ENCODE measurements at places on chromosomes 4 and X.

GRCh38 chrX:8773117-8773516 lies 28.1 kb downstream of the FAM9A start:
- H3K27ac ChIP-seq, result no peak overlapping the region
- no peak for DNase-seq
- no peaks in the 10 kb centered on the region for H3K36me3 ChIP-seq
- no peaks in the 10 kb centered on the region for H3K4me1 ChIP-seq
- H3K27me3 ChIP-seq, result no peaks in the 10 kb centered on the region

DNA sequence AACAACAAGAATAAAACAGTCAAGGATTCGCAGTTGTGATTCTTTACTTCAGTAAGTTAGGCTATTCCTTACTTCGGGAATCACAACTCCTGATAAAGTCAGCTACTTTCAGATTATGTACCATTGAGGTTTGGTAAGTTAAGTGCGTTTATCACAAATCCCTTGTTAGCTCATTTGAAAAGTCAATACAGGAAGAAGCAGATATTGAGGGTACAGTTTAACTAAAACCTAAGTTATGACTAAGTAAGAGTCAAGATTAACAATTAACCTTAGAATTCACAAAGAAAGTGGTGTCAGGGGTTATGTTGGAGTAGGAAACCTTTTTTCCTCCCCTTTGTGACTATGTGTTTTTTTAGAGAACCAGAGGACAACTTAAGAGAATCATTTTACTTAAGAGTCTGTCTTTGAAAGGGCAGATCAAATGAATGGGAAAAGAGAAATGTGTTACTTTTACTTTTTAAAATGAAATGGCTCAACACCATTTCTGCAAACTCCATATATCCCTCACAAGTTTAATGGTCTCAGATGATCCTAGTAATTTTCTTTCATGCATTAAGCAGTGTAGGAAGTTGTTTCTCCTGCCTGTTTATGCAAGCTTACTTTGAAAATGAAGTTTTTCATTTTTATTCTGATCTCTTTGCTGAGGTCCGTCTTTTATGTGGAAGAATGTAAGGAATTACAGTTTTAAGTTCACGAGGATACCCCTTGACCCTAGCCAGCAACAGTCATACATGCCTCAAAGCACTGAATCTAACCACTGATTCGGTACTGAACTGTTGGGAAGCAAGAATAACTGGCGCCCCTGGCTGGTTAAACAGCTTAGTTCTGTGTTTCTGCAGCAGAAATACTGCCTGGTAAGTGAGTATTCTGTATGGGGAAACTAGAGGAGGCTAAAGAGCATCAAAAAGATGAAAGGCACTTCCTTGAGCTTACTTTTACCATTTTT lies 211.7 kb downstream of the SLC4A4 start:
- H3K27ac ChIP-seq, result no peak overlapping the region
- DNase-seq, result no peak
- no peak overlapping the region for H3K4me3 ChIP-seq

DNA sequence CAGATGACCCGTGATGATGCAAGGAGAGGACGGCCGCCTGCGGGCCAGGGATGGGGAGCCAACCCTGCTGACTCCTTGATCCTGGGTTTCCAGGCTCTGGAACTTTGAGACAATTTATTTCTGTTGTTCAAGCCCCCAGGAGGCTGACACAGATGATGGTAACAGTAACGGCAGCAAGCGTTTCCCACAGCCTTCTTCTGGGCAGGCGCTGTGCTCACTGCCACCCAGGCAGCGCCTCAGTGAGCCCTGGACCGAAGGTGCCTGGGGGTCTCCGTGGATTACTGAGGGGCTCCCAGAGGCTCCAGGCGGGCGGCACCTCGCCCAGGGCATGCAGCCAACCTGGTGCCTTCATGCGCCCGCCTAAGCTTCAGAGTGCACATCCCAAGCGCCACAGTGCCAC lies 103.9 kb upstream of the AFAP1 start:
- no peak for DNase-seq
- no peak overlapping the region for H3K27ac ChIP-seq
- H3K36me3 ChIP-seq, result no peaks in the 10 kb centered on the region
- H3K4me3 ChIP-seq, result no peak overlapping the region
- H3K27me3 ChIP-seq, result no peaks in the 10 kb centered on the region
- no peaks in the 10 kb centered on the region for H3K4me1 ChIP-seq

DNA sequence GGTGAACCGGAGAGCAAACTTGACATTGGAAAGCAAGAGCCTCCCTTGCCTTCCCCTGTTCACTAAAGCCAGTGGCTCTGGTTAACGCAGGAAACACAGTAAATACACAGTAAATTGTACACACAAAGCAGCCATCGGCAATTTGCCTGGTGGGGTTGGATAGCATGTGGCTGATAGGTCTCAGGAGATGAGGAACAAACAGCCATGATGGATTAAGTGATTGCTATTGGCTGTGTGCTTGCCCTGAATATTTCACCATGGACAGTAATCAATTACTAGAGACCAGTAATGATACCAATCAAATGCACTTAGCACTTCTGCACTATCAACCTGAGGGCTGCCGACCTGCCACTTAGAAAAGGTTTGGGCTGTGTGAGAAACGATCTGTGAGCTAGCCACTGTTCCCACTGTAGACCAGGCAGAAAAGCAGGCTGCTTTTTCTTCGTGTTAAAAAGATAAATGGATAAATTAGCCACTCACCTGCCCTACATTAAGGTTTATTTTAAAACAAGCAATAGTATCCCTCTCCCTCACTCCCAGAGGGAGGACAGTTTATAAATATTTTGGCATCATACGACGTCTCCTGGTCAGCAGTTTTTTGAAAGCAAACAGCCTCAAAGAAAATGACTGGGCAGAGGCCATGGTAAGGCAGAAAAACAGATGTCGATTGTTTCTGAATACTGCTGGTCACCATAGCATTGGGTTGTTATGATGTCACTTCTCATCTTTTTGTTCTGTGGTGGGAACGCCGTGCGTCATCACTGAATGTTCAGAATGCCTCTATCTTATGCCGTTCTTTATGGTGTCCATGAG lies 167.1 kb downstream of the MAML3 start:
- H3K27me3 ChIP-seq, result no peaks in the 10 kb centered on the region
- no peak overlapping the region for H3K27ac ChIP-seq
- no peaks in the 10 kb centered on the region for H3K36me3 ChIP-seq
- H3K4me1 ChIP-seq, result peaks cover 29% of the 10 kb centered on the region
- no peak overlapping the region for H3K4me3 ChIP-seq

Data from vagina (tissue), 2 donors.